ENCODE measurements at places on chromosomes 2 and 18.

GRCh38 chr18:32093102-32093511 lies 1.4 kb downstream of the RNF138 start:
- DNase-seq = peak; percentile 57

DNA sequence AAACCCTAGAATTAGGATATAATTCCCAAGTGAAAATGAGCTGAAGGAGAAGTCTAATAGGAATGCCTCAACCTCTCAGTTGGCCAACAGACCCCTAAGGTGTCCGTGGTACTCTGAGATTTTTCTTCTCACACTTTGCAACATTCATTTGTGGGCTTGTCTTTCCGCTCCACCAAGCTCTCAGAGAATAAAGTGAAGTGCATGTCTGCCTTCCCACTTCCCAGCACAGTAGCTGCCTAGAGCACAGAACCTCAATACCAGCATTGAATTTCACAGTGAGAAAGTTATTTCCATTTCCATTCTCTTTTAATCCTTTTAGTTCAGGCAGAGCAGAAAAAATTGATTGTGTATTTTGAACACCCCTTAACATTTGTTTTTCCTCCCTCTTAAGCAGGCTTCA lies 451.8 kb downstream of the TGIF1 start:
- DNase-seq = no peak

DNA sequence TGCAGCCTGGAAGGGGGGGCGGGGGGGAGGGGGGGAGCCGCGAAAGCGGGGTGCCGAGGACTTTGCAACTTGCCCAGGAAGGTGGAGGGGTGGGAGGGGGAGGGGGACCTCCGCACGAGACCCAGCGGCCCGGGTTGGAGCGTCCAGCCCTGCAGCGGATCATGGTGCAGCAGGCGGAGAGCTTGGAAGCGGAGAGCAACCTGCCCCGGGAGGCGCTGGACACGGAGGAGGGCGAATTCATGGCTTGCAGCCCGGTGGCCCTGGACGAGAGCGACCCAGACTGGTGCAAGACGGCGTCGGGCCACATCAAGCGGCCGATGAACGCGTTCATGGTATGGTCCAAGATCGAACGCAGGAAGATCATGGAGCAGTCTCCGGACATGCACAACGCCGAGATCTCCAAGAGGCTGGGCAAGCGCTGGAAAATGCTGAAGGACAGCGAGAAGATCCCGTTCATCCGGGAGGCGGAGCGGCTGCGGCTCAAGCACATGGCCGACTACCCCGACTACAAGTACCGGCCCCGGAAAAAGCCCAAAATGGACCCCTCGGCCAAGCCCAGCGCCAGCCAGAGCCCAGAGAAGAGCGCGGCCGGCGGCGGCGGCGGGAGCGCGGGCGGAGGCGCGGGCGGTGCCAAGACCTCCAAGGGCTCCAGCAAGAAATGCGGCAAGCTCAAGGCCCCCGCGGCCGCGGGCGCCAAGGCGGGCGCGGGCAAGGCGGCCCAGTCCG lies 540 bp downstream of the SOX11 start:
- peak; percentile 77 for DNase-seq

- peak; percentile 60 for DNase-seq
Measured at GRCh38 chr2:199495147-199495546, 37.4 kb upstream of the SATB2 start.
